Activated T-cell treated with anti-CD3 and anti-CD28 coated beads for 24 hours (primary cell): ENCODE measurements at places on chromosomes 5 and 9.

GRCh38 chr5:119996128-119996527 lies 366.8 kb downstream of the FAM170A start:
- DNase-seq: no peak

- DNase-seq: no peak
Measured at GRCh38 chr9:110626101-110626829, 42.3 kb upstream of the MUSK start.

- no peak for DNase-seq
Measured at GRCh38 chr9:133539991-133540697, 5.6 kb downstream of the ADAMTSL2 start.

DNA sequence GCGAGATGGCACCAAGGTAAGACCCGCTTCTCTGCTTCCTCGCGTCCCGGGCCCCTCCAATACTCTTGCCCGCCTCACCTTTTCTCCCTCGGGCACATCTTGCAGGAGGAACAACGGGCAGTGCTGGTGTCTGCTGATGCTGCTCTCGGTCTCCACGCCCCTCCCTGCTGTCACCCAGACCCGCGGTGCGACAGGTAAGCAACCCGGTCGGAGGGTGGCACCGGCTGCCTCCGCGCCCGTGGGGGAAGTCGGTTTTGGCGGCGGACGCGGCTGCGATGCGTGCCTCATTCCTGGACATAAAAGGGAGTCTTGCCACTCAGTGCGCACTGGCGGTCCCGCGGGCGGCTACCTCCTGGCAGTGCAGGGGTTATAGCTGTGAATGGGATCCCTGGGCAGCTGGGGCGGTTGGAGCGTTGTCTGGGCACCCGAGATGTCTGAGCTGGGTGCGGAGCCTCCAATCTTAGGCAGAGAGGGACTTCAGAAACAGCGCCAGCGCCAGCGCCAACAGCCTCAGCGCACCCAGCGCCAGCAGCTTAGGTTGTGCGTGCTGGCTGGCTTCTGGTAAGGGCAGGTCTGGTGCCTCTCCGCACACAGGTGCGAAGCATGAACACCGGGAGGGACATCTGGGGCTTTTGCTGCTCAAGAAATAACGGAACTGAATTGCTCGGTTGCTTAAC lies 488 bp downstream of the COL15A1 start:
- DNase-seq: no peak

DNA sequence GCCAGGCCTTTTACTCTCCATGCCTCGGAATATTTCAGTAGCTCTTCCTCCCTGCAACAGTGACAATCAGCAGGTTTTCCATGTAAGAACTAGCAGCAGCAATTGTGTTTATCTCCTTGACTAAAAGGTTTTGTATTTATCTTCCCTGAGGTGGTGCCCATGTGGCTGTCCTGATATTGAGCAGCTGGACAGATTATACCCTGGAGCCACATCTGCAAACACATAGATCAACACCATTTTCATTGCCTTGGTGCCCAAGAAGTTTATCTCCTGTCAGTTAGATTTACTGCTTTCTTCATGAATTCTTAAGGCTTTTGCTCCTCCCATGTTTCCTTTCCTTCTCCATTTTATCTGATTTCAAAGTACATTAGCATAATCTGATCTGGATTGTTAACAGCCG lies 378.4 kb downstream of the SPATA31D1 start:
- no peak for DNase-seq
